Gastrocnemius medialis (tissue), 4 donors: ENCODE measurements at places on chromosomes 1 and 21. TPM values are rescaled to one million over a fixed set of nuclear protein-coding genes. Genes with fewer than 3 reads are reported as not detected.

GRCh38 chr1:201636097-201636496 lies 97.2 kb downstream of the NAV1 start:
- DNase-seq = no peak

- no peak for DNase-seq
Measured at GRCh38 chr1:44610527-44611148, 63.6 kb downstream of the TMEM53 start.

DNA sequence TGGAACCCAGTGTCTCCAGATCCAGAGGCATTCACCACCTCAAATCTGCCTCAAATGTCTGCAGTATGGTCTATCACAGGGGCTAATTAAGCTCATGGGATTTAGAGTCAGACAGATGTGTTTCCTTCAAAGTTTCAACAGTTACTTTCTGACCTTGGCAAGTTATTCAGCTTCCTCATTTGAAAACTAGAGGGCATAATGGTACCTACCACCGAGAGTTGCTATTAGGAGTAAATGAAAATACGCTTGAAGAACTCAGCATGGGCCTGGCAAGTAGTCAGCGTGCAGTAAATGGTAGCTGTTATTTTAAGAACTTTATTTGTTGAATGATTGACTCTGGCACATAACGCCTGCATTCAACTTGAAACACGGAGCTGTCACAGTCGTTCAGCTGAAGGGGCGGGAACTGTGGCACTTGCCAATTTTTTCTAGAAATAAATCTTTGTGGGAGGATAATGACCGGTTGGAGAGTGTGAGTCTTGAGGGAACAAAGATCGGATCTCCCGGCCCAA lies 1.2 kb upstream of the CAP1 start:
- no peak for DNase-seq

GRCh38 chr1:181506563-181507353 lies 23.4 kb downstream of the CACNA1E start:
- DNase-seq = no peak

GRCh38 chr1:223716302-223716862 lies 4.0 kb downstream of the CAPN2 start:
- no peak for DNase-seq

DNA sequence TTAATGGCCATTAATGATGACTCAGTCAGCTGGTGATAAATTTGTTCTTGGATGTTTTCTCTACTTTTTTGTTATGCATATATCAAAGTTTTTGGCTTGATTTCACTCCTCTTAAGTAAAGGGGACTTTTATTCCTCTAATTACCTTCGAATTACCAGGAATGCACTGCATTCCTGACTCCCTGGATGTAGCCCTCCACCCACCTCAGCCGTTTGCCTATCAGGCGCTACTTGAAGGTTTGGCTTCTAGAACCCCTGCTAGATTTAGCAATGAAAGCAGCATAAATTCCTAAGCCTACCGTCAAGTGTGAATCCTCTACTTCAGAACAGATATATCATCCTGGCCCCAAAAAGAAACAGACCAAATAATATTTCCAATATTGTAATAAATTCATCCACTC lies 387.8 kb upstream of the ADGRL2 start:
- no peak for DNase-seq

DNA sequence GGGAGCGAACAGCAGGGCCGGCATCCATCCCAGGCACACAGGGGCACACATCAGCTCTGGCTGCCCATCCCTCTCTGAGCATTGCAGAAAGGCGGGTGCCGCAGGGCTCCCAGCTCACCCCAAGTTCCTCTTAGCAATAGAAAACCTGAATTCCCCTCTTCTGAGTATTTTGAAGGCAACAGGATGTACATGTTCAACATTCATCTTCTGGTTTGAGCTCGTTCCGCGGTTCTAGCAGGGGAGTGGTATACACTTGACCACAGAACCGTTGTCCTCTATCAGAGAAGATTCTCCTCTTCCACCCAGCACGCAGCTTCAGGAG lies 23.6 kb downstream of the ACTA1 start:
- DNase-seq = no peak

DNA sequence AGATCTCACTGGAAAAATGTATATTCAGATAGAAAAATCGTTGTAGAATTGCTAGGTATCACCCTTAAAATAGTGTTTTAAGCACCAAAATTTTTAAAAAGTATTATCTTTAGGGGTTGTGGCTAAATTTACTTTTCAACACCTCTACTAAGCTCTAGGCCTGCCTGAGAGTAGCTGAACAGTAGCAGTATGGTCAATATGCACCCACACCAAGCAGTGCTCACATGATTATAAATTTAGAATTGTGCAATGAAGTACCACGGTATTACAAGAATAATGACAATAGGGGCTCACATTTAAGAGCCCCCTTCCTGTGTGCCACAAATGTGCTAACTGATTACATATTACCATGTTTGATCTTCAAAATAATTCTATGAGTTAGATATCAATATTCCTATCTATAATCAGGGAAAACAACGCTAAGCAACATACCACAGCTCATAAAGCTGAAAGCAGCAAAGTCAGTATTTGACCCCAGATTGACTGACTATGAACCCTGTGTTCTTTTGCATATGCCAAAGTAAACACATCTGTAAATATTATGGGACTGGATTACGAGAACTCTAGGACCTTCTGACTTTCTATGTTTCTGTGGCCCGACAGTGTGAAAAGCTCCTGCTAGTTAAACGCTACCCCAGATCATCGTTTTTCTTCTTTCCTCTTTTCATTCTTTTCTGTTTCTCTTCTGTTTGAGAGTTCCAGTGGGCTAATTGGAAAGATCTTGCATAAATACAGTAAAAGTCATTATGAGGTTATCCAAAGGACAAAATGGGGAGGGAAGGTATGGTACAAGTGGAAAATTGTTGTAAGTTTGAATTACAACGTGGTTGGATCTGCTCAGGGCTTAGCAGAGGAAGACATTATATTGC lies 201.1 kb upstream of the C1orf87 start:
- no peak for DNase-seq

GRCh38 chr1:236508593-236509027 lies 15.2 kb upstream of the LGALS8 start:
- DNase-seq = no peak

DNA sequence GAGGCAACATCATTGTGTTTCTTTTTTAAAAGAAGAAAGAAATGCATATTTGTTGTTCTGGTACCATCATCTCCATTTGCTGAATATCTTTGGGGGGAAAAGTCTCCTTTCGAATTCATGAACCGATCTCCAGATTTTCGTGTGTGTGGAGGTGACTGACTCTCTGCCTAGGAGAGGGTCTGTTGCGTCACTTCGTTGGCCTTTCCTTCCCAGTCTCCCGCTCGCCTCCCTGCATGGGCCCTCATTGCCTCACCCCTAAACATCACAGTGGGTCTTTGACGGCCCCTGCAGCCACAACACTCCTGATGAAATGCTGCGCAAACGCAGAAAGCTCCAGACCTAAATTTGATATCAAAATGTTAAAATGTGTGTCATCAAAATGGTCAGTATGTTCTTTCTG lies 103.2 kb upstream of the RALGPS2 start:
- DNase-seq = no peak

DNA sequence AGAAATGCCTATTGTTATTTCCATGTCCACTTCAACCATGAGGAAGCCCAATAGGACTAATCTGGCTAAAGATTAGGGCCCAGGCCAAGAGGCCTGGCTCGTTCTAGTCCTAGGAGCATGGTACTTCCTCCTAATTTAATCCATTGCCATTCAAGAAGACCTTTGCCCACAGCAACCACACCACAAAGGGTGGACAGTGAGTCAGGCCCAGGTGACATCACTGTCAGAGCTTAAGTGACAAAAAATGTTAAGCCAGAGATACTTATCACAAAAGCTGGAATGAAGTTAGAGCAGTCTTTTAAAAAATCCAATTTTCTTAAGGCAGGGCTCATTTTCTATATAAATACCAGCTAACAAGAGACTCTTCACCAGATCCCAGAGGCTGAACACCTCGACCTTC lies at the start of gene SPRR3:
Gene SPRR3, plus strand, starts transcription at position 368 of the 400 bp plus-strand sequence. CDS start 1,272 bp downstream, outside the sequence.
- no peak for DNase-seq

GRCh38 chr1:42784547-42784945 lies 245 bp upstream of the TMEM269 start:
- DNase-seq = no peak

GRCh38 chr1:239682046-239682445 lies 295.7 kb downstream of the CHRM3 start:
- DNase-seq = no peak

- DNase-seq = no peak
Measured at GRCh38 chr1:207073906-207074820, 14.5 kb upstream of the C4BPB start.

- DNase-seq = peak; percentile 4
Measured at GRCh38 chr1:228012555-228012954, 5.8 kb downstream of the WNT3A start.

DNA sequence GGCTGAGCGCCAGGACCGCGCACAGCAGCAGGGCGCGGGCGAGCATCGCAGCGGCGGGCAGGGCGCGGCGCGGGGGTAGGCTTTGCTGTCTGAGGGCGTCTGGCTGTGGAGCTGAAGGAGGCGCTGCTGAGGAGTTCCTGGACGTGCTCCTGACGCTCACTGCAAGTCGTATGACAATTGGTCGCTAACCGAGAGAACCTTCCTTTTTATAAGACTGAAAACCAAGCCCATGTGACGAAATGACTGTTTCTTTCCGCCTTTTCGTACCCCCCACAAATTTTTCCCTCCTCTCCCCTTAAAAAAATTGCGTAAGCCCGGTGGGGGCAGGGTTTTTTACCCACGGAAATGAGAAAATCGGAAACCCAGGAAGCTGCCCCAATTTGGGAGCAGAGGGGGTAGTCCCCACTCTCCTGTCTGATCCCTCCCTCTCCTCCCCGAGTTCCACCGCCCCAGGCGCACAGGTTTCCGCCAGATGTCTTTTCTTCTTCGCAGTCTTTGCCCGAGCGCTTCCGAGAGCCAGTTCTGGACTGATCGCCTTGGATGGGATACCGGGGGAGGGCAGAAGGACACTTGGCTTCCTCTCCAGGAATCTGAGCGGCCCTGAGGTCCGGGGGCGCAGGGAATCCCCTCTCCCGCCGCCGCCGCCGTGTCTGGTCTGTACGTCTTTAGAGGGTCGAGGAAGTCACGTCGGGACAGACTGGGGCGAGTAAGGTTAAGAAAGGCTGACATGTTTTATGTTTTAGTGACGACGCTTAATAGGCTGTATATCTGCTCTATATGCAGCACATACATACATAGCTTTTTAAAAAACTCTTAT lies at the start of gene PTGS2:
Gene PTGS2, minus strand, starts transcription at position 179 of the 817 bp plus-strand sequence. Its CDS starts 133 bp downstream, at position 46.
- peak; percentile 43 for DNase-seq

The ACTA1 gene
- total RNA-seq = 2,912 TPM

The NR0B2 gene
- total RNA-seq = not detected

The SEC16B gene
- total RNA-seq = 1.3 TPM

The ATP1A4 gene
- total RNA-seq = 0.07 TPM

The LYPD8 gene
- not detected for total RNA-seq

The KCNJ10 gene
- total RNA-seq = not detected

The INSRR gene
- total RNA-seq = not detected

The PLPP3 gene
- 71.5 TPM for total RNA-seq

The S100A8 gene
- 41.6 TPM for total RNA-seq

The LPAR3 gene
- total RNA-seq = not detected

The IGSF3 gene
- total RNA-seq = 0.75 TPM

The OR10J1 gene
- total RNA-seq = not detected

The GPR3 gene
- total RNA-seq = 0.51 TPM

The IL6R gene
- total RNA-seq = 271 TPM
